ENCODE measurements at places on chromosomes 13 and 19.

DNA sequence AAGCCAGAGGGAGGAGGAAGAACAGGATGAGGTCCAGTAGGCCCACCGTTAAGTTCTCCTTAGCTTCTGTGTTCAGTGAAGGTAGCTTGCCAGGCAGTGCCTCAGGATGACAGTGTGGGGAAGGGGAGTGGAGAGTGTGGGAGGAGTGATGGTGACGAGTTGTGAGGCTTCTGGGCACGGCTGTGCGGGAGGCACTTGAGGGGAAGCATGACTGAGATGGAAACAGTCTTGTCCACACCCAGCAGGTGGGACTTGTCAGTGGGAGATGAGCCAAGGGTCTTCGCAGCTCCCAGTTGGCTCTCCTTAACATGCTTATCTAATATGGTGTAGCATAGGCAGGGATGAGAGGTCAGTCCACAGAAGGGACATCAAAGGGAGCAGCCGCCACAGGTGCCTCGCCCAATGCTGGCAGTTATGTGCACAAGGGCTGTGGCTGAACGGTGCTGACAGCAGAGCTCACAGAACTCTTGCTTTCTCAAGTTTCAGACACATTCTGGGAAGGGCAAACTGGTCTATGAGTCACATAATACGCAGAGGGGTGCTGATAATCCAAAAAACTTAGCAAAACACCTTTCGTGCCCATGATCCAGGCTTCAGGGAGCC is 47.5 kb downstream of the OXGR1 start:
- no peak for DNase-seq

DNA sequence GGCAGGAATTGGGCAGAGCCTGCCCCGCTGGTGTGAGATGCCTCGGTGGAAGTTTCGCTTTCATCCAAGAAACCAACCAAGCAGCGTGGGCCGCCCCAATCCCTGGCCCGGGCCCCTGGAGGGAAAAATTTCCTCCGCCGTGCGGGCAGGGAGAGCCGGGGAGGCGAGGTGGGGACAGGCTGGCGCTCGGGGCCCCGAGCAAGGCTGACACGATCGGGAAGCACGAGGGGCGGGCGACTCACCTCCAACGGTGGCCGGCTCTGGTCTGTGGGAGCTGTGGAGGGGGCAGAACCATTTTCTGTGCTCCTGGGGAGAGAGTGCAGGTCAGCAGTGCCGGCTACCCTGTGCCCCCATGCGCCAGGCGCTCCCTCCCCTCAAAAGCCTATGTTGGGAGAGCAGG is 11.0 kb downstream of the RNF126 start:
- no peak for DNase-seq

GRCh38 chr13:31786011-31786410 is 46.7 kb downstream of the RXFP2 start:
- DNase-seq, result no peak

- peak; percentile 91 for DNase-seq
Measured at GRCh38 chr13:109654341-109655205, 131.8 kb downstream of the IRS2 start.

DNA sequence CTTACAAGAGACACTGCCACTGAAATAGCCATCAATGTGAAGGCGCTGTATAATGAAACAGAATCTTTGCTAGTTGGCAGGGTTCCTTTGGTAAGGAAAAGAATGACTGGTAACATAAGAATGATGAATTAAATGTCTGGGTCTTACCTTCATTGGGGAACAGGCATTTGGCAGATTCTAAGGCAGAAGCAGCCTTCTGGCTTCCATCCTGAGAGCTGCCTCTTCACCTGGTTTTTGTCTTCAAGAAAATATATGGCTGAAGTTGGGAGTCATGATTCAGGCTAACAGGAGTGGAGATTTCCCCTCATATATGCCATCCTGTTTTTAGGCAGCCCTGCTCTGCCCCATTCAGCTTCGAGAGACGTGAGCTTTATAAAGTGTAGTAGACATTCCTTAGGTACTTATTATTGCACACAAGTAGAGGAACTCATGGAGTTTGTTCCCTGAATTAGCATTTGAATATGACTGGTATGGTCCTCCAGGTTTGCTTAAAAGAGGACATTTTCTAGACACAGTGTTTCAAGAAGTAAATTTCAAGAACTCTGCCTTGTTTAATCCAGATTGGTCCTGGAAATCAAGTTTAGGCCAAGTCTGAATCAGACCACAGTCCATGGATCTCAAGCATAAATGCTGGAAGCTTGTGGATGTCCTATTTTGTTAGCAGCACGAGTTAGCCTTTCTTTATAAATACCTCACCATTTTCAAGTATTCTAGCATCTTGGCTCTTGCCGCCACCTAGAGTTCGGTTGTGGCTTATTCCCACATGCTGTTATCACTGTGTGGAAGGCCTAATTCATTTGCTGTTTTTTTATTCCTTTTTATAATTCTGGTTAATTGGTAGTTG is 56.2 kb upstream of the AKAP11 start:
- peak; percentile 8 for DNase-seq

DNA sequence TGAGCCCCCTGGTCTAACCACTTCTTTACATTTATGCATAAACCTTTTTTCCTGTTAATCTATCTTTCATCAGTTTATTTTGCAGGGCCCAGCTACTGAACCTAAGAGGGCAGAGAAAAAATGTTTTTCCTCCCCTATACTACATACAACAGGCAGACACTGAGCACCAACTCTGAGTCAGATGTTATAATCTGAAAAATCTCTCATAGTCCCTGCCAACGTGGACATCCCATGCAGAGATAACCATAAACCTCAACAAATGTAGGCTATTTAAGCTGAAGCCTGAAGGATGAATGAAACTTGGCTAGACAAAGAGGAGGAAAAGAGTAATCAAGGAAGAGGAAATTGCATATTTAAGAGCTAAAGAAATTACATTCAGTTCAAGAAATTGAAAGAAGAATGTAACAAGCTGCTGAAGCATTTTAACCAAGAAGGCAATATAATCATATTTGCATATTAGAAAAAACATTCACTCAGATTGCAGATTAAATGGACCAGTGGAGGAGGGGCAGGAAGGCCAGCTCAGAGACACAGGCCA is 2.6 kb downstream of the NEK3 start:
- DNase-seq, result no peak

- DNase-seq, result no peak
Measured at GRCh38 chr13:95360464-95361097, 59.3 kb upstream of the ABCC4 start.

DNA sequence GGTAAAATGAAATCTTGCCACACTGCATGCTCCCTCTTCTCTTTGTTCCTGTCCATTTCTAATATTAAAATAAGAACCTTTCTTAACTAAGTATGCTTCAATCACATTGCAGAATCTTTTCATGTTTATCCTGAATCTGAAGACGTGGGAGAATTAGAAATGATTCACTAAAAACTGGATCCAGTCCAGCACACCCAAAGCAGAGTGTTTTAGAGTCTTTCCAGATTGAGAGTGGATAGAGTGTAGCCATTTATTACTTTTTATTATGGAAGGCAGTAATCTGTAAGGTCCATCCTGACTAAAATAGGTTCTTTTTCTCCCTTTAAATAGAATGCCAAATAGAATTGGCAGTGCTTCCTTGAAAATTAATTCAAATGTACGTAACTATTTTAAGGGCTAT is 453.5 kb downstream of the TDRD3 start:
- no peak for DNase-seq

DNA sequence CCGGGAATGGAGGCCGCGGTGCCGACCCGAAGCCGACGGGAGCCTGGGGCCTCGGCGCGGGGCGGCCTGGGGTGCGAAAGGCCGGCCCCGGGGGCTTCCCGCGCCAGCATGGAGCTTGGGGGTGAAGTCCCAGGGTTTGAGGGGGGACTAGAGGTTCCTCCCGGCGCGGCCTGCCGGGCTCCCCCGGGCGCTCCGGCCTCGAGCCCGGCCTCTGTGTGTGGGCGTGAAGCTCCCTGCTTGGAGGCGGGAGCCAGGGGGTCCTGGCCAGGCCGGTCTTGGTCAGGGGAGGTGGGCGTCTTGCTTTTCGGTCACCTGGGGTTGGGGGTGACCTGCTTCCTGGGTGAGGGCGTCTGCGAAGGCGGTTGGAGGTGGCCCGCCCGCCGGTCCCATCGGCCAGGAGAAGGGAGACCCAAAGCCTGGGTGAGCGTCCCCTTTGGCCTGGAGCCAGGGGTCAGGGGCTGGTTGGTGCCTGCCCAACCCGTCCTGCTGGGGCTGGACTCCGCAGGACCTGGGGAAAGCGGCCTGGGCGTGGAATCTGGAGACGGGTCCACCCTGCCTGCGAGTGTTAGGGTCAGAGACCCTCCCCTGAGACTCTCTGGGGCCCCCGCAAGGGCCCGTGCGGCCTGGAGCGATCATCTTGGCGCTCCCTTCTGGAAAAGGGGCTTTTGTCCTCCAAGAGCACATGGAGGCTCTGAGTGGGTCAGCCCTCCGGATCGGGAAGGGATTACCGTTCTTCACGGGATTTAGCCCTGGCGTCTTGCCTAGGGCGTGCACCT is 535 bp downstream of the BSG start:
- DNase-seq, result no peak

GRCh38 chr19:12159773-12160414 is 3.0 kb upstream of the ZNF136 start:
- no peak for DNase-seq

- DNase-seq, result no peak
Measured at GRCh38 chr19:42352301-42353259, 27.1 kb downstream of the MEGF8 start.

GRCh38 chr13:45196622-45197021 is 4.2 kb downstream of the KCTD4 start:
- DNase-seq, result no peak

GRCh38 chr19:4060621-4061177 is 6.0 kb downstream of the ZBTB7A start:
- no peak for DNase-seq

- DNase-seq, result no peak
Measured at GRCh38 chr13:74444864-74445479, 310.8 kb upstream of the KLF12 start.

- no peak for DNase-seq
Measured at GRCh38 chr13:106523576-106523975, 11.9 kb downstream of the EFNB2 start.

- no peak for DNase-seq
Measured at GRCh38 chr13:100473087-100473486, 115.5 kb downstream of the GGACT start.

- DNase-seq, result no peak
Measured at GRCh38 chr13:44425815-44426078, 52.1 kb downstream of the SERP2 start.

DNA sequence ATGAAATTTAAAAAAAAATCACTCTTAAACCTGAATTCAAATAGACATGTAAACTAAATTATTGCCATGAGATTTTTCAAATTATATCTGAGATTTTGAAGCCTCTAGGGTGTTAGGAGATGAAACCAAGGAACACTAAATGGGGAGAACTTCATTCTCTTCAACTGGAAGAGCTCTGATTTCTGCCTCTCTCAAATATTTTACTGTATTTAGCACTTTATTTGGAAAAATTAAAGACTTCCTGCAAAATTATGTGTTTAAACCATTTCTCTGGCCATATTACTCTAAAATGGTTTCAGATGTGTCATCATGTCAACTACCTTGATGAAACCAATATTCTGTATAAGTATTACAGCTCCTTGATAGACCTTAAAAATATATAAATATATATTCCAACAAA is 1571.6 kb upstream of the PRR20A start:
- DNase-seq, result no peak

DNA sequence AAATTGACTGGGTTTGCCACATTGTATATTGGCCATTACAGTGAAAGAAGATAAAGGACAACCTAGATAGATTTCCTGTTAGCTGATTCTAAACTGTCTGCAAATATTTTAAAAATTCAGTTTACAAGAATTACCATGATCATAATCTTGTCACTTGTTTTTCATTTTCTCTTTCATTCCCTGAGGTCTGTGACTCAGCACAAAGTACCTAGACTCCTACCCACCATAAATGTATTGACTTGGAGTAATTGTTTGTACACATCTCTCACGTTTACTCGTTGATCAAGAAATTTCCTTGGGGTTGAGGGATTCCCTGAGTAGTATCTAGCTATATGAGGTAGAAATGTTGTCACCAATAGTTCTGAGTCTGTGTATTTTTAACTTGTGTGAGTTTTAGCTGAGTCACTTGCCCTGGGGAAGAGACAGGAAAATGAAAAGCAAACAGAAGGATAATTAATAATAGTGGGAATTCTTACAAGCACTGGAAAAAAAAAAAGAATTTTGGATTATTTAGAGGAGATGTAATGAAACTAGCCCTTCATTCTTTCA is 299.2 kb upstream of the DACH1 start:
- DNase-seq, result no peak

GRCh38 chr19:7000816-7001215 is 20.4 kb downstream of the MBD3L2B start:
- DNase-seq, result no peak

- no peak for DNase-seq
Measured at GRCh38 chr13:29858231-29858630, 7.8 kb upstream of the UBL3 start.

DNA sequence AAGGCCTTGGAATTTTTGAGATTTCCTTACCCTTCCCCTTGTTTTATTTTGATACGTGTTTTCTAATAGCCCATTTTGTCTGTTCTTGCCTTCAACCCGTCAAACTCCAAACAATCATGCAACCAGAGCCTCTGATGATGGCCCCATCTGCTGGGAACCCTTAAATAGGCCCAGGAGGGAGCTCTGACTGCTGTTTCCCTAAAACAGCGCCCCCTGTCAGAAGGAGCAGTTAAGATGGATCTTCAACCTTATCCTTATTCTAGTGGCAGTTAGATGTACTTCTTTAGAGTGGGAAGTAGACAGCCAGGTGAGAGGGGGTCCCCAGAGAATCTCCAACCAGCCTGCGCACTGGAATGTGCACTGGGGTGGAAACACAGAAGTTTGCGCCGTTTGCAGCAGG is 1031.0 kb upstream of the PCDH9 start:
- DNase-seq, result no peak

DNA sequence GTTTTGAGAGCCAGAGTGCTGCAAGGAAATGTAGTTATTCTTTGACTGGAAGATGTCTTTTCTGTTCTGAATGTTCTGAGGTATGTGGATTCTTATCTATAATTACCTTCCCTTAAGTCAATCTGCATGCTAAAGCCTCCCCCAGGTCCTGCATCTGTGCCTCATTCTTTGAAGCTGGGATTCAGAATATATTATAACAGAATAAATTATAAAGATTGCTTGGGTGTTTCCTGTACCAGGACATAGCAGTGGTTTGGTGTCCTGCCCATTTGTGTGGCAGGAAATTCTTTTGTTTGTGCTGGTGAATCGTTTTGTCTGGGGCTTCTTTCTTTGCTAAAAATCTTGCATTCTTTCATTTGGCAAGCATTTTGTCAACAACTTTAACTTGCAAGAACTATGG is 60.2 kb downstream of the ITGBL1 start:
- DNase-seq, result peak; percentile 39

DNA sequence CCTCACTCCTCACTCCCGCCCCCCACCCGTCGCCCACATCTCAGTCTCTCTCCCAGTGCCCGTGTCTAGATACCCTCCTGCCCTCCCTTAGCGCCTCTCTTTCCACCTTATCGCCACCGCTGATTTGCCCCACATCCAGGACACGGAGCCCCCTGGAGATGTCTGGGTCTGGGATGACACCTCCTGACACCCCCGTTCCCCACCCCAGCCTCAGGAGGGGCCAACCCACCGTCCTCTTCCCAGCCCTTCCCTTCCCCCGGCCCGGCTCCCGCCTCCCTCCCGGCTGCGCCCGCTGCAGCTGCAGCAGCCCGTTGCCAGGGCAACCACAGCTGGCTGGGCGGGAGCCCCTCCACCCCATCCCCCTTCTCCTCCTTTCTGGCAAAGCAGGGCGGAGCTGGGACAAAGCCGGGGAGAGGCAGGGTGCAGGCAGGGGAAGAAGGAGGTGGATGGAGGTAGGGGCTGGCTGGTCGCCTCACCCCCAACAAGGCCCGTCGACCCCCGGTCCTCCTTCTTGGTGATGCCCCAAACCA is 13.5 kb downstream of the DPF1 start:
- peak; percentile 31 for DNase-seq

- DNase-seq, result no peak
Measured at GRCh38 chr13:103952183-103952582, 886.0 kb upstream of the SLC10A2 start.

Measured in skeletal muscle cell (primary cell).